Thoracic aorta (tissue), 2 donors: ENCODE measurements at places on chromosomes 13 and 19.

DNA sequence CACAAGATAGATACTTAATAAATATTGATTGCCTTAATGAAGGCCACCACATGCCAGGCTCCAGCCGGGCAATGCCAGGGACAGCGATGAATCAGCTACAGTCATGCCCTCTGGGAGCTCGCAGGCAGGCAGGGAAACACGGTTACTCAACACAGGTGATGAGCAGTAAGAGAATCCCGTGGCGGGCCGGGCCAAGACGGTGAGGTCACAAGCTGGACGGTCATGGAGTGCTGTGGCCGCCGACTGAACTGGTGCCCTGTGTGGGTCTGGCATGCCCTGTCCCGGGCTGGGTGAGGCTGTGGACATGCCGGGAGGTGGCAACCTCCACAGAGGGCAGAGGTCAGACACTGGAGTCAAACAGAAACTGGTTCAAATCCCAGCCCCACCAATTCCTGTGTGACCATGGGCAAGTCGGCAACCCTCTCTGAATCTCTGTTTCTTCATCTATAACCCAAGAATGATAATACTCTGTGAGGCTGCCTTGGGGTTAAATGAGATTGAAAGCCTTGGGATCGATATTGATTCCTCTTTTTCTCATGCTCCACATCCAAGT, 13.2 kb upstream of the PAK4 start:
- DNase-seq, result no peak

DNA sequence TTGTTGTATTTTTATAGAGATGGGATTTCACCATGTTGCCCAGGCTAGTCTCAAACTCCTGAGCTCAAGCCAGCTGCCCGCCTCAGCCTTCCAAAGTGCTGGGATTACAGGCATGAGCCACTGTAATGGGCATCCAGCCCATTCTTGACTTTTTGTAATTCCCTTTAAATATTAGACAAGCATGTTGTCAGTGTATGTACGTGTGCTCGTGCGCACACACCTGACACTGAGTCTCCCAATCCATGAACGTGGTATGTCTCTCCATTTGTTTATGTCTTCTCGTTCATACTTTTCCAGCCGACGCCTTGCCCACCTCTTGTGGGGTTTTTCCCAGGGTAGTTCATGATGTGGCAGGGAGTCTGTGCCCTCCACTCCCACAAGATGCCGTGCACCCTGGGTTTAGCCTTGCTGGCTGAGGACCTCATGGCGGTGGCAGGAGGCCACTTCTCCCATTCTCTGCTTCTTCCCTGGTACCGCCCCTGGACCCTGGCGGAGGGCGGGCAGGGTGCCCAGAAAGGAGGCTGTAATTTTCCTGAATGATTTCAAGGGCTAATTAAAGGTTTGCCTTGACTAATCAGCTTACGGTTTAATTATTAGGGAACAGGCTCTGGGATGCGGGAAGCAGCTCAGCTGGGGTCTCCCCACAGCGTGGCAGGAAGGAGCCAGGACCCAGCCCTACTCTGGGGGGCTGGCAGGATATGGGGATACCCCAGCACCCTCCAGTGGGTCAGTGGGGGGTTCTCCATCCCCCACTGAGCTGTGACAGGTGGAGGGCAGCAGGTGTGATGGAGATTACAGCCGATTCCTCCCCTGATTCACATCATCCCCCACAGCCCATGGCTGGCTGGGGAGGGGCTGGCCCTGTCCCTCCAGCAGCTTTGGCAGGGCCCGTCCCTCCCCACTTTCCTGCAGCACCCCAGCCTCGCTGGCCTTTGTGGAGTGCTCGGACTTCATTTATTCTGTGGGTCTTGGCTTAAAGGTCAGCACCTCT, 12.9 kb downstream of the PAK4 start:
- DNase-seq, result no peak

DNA sequence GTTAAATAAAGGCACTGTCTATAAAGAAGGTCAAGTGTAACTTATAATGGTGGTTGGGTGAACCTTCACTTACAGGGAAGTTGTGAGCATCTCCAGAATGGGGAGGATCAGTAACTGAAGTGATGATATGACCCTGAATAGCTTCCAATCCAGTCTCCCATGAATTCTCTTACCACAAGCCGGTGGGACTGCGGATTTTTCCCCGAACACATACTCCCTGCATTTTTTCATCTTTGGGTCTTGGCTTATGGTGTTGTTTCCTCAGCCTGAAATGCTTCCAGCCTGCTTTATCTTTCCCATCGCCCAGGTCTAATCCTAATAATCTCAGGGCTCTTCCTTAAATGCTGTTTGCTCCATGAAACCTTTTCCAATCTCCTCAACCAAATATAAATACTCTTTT, 2.0 kb upstream of the CSNK1A1L start:
- no peak for DNase-seq

DNA sequence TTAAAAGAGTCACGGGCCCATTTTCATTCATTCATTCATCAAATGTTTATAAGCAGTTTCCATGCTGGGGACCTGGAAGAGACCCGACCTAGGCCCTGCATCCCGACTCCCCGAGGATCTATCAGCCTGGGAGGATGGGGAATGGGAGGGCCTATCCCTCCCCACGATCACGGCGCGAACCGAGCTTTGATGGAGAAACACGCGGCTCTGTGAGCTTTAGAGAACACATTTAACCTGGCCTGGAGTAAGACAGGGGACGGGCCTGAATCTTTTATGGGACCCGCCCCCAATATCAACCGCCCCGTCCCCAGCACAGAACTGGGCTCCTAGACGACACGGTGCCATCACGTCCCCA, 875 bp upstream of the EVI5L start:
- DNase-seq, result no peak

GRCh38 chr13:25869941-25870340, 181.9 kb downstream of the SHISA2 start:
- no peak for DNase-seq

GRCh38 chr13:26111797-26112196, 60.0 kb upstream of the SHISA2 start:
- no peak for DNase-seq

DNA sequence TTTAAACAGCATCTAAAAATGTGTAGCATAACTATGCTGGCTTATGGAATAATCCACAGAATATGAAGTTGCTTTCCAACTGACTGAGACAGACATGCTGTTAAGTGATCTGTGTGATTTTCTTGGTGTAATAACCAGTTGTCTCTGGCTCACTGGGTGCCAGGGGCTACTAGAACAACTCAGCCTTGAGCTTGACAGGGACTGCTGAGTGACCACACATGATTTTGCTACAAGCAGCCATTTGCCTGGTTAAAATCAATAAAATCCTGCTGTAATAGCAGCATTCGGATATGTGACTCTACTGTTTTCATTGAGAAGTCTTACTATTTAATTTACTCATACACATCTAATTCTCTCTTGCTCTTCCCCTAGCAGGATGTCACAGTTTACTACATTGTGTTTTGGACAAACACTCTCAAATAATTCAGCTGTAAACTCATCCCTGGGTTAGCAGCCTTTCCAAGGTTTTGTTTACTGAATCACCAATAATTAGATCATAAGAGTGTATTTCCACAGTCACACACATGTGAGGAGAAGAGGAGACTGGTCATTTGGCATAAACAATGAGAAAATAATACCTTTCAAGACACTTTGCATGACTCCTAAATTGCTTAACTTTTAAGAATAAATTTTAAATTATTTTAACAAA, 426.2 kb downstream of the PCDH9 start:
- no peak for DNase-seq

DNA sequence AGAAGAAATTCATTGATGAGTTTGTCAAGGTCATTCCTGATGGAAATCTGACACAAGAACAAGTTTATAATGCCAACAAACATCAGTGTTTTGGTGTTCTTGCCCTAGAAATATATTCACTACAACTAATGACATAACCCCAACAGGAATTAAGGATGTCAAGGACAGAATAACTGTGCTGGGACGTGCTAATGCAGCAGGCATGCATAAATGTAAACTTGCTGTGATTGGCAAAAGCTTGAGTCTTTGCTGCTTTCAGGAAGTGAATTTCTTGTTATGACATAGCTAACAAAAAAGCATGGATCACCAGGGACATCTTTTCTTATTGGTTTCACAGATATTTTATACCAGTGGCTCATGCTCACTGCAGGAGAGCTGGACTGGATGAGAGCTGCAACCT, 144.6 kb downstream of the KCTD12 start:
- DNase-seq, result no peak

DNA sequence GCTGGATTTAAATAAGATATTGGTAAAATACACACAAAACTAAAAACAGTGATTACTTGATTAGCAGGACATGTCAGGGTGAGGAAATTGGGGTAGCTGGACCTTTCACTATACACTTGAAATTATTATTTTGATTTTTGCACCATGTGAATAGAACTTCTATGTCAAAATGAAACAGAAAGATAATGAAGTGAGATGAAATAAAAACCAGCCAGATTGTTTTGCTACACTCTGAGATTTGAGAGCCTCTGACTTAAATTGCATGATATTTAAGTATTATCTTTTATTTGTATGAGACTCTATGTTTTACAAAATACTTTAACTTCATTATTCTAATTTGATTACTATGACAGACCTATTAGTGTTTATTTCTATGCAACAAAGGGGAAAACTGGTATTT, 819.6 kb upstream of the ATXN8OS start:
- DNase-seq, result no peak

DNA sequence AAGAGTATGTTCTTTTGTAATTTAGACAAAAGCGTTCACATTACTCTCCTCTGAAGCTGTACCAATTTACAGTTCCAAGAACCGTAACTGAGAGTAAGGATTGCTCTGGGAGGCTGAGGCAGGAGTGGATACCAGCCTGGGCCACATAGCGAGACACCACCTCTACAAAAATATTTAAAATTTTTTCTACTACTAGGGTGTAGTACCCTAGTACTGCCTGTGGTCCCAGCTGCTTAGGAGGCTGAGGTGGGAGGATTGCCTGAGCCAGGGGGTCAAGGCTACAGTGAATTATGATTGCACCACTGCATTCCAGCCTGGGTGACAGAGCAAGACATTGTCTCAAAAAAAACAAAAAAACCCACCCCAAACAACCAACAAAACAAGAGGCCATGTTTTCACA, 12.1 kb upstream of the CYP2A6 start:
- no peak for DNase-seq

DNA sequence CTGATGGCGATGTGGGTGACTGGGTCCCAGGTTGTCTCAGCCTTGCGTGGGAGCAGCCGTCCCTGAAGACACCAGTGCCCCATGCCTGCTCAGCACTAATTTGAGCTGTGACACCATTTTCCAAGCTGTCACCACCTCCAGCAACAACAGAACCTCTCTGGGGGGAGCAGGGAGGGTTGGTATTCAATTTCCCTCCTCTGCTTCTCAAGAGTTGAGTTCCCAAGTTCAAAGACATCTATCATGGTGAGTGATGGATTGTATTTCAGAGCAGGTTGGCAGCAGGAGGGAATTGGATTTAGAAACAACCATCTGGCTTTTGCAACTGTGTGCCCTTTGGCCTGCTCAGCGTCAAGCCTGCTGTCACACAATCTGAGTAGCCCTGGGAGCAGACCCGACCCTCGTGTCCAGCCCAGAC, 46.9 kb upstream of the UQCRFS1 start:
- DNase-seq, result no peak

- no peak for DNase-seq
These were observed 153.6 kb downstream of the KATNAL1 start for GRCh38 chr13:30153545-30154426.

DNA sequence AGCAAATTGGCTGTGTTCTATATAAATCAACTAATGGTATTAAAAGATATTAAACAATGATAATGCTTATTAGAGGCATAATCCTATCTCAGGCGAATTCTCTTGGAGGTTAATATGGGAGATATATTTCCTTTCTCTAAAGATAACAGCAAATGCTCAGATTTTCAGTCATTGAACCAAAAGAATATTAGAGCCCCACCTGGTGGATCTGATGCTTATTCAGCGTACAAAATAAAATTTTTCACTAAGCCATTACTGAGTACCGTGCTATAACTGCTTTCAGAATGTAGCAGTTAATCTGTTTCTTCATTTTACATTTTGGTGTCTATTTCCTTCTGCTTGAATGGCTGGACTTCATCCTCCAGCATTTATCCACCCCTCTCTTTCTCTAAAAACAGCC, 143.3 kb upstream of the IPO5 start:
- no peak for DNase-seq

GRCh38 chr19:15974856-15975255, 26.0 kb downstream of the OR10H4 start:
- no peak for DNase-seq

- DNase-seq, result no peak
These were observed 5.0 kb upstream of the BSG start for GRCh38 chr19:567296-567900.

- no peak for DNase-seq
These were observed 13.8 kb downstream of the TGFB1 start for GRCh38 chr19:41339936-41340335.

DNA sequence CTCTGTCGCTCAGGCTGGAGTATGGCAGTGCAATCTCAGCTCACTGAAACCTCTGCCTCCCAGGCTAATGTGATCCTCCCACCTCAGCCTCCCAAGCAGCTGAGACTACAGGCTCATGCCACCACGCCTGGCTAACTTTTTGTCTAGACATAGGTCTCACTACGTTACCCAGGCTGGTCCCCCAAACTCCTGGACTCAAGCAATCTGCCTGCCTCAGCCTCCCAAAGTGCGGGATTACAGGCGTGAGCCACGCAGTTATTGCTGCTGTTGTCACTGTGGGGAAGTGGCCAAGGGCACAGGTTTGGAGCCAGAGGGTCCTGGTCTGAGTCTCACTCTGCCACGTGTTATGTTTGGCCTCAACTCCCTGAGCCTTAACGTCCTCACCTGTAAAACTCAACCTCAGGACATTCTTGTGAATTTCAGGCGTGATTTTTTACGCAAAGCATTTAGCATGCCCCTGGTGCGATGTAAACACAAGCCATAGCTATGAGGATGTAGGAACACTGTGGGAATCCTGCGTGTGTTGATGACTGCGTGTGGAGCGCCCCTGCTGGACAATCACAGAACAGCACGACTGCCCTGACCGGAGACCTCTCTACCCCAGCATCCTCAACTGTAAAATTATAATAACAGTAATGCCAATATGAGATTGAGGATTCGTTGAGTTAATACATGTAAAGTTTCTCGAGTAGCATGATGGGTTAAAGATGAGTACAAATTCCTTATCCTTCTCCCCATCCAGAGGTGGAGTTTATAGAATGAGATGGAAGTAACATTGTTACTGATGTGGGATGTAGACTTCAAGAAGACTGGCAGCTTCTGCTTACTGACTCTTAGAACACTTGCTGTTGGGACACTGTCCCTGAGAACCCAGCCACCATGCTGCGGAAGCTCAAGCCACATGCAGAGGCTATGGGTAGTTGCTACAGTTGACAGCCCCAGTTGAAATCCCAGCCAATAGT, 41.8 kb upstream of the PNMA8B start:
- DNase-seq, result no peak

- no peak for DNase-seq
These were observed 6.2 kb downstream of the CARD8 start for GRCh38 chr19:48249502-48250014.

GRCh38 chr13:32728327-32728726, 142.1 kb downstream of the PDS5B start:
- DNase-seq, result no peak

GRCh38 chr13:111422348-111422747, 101.9 kb downstream of the TEX29 start:
- no peak for DNase-seq
